Esophagus muscularis mucosa (tissue), 4 donors: ENCODE measurements at places on chromosomes 2 and 18. TPM values are rescaled to one million over a fixed set of nuclear protein-coding genes. Genes with fewer than 3 reads are reported as not detected.

The CACNB4 gene
- total RNA-seq = 2.1 TPM

The RBM44 gene
- 0.58 TPM for total RNA-seq

The LRRC30 gene
- total RNA-seq = not detected

The SOX11 gene
- 0.42 TPM for total RNA-seq

DNA sequence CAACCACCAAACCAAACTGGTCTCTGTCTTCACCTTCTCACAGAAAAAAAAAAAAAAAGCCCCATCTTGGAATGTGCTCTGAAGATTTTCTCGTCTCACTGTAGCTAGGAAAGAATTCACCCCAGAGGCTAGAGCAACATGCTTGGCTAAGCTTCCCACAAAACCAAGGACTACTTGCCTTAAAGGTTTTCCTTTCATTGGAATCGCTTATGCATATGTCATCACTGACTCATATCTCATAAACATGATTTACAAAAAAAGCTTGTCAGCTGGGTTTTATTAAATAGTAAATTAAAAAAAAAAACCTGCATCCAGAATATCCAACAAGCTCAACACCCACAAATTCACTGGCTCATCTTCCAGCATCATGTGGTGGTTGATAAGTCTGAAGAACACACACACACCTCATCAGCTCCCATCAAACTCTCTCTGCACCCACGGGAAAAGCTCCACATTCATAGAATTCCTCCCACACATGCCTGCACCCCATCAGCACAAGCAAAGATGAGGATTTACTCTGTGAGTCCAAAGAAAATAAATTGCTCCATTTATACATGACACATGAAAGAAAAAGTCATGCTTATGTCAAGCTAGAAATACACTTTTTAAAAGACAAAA lies 182.0 kb upstream of the TRIB2 start:
- no peak for DNase-seq

DNA sequence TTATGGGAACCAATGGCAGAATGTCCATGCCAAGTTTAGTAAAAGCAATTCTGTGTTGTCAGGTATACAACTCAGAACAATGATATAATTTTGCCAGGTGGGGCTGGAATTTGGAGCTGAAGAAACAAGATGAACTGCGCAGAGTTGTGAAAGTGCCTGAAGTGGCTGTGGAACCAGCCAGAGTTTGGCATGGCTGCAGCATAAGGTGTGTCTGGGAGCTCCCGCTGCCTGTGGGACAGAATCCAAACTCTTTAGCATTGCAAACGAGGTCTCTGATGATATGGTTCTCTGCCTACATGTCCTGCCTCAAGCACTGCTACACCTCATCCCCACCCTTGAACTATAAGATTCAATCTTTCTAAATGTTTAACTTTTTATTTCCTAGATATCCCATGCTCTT lies 909.7 kb downstream of the EPHA4 start:
- DNase-seq = no peak
